ENCODE measurements at places on chromosomes 5 and 9. TPM values are rescaled to one million over a fixed set of nuclear protein-coding genes. Genes with fewer than 3 reads are reported as not detected.

DNA sequence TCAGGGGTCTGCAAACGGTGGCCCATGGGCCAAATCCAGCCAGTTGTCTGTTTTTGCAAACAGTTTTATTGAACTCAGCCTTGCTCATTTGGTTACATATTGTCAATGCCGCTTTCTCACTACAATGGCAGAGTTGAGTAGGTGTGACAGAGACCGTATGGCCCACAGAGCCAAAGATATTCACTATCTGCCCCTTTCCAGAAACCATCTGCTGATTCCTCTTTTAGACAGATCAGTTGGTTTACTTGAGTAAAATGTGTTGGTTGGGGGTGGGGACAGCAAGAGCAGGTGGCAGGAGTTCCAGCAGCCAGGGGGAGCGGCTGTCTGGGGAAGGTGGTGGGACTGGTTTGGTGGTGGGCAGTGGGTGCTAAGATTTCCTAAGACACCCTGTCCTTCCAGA lies 54.8 kb downstream of the COL27A1 start:
- DNase-seq = no peak

GRCh38 chr9:111131211-111131610 lies 92.9 kb upstream of the LPAR1 start:
- no peak for DNase-seq

DNA sequence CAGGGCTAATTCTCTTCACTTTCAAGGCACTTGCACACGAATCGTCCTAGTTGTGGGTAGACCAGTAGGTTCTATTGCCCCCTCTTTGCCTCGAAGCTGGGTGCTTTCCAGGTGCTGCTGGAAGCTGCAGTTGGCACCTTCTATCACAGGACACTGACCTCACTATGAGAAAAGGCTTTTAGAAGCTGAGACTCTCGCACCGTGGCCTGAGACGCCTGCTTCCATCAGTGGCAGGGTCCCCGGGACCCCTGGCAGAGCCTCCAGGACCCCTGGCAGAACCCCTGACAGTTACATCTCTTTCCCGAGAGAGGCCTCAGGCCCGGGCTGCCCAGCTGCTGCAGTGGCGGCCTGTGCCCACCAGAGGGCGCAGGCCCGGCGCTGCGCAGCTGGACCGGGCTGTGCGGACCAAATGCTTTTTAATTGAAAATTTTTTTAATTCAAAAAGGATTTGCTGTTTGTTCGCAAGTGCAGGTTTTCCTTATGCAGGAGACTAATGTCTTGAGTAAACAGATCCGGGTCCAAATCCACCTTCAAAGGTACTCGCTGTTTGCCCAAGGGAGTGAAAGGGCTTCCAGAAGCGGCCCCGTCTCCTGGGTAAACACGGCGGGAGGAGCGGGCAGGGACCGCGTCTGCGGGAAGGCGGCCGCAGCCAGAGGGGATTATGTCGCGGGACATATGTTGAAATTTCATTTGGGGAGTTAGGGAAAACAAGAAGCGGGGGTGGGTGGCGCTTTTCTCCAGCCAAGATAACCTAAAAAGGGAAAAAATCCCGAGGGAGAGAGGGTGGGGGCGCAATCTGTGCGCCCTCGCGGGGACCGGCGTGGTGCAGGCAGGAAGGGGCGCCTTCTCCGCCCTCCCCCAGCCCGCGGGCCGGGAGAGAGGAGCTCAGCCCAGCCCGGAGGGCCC lies 114.5 kb upstream of the LMX1B start:
- no peak for DNase-seq

- no peak for DNase-seq
Observed at GRCh38 chr9:130634801-130635200, 29.6 kb upstream of the PRDM12 start.

DNA sequence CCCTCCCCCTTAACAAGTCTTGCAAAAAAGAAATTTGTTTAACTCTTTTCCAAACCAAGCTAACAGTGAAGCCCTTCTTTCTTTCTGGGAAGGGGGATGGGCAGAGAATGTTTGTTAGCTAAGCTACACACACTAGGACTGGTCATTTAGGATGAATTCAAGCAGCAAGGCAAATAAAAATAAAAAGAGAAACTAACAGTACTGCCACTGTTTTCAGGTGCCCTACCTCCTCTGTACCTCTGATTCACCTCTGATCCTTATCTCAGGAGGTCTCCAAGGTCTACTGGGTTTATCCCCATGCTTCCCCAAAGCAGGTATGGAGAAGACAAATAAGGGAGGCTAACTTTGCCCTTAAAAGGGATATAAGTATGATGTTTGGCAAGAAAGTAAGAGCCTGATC lies 52.9 kb downstream of the ELL2 start:
- no peak for DNase-seq

DNA sequence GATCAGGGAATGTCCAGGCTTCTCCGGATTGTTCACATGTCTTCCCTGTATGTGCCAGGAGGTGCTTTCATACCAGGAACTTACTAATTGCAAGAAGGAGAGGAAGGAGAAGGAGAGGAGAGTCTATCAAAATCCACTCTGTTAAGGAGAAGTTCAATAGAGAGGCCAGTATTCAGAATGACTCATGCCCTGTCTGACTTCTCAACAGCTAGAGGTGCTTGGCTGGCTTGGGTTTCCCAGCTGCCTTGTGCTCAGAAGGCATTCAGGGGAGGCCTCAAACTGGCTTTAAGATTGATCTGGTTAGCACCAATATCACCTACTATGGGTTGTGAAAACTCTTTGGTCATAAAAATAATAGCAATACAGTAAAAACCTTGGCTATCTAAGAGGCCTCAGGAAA lies 167.9 kb upstream of the GLRA1 start:
- DNase-seq = no peak

GRCh38 chr5:931570-932145 lies 39.0 kb downstream of the TRIP13 start:
- DNase-seq = no peak

DNA sequence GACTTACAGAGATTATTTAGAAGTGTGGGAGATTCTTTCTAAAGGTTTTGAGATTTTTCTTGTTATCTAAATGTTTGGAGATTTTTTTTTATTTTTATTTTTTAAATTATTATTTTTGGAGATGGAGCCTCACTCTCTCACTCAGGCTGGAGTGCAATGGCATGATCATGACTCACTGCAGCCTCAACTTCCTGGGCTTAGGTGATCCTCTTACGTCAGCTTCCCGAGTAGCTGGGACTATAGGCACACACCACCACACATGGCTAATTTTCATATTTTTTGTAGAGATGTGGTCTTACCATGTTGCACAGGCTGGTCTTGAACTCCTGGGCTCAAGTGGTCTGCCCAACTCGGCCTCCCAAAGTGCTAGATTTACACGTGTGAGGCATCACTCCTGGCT lies 694.5 kb downstream of the TLE1 start:
- DNase-seq = no peak

DNA sequence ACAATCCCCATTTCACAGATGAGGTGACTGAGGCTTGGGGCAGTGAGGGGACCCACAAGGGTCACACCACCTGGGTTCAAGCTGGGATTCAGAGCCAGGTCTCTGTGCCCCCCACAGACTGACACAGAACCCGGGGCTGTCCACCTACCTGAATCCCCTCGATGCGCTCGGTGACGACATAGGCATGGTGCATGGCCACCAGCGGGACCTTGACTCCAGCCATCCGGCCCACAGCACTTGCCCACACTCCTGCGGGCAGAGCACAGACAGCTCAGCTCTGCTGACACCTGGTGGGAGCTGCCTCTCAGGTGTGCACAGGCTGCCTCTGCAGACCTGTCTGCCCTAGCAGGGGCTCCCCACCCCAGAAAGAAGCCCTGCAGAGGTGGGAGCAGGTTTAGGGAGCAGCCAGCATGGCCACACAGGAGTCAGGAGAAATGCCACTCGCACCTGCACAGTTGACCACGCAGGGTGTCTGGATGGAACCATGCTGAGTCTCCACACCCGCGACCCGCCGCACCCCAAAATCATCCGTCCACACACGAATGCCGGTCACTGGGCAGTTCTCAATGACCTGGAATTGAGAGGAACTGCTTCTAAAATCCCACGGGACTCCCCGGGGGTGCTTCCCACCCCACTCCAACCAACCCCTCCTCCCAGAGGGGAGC lies 8.4 kb downstream of the SARDH start:
- no peak for DNase-seq

DNA sequence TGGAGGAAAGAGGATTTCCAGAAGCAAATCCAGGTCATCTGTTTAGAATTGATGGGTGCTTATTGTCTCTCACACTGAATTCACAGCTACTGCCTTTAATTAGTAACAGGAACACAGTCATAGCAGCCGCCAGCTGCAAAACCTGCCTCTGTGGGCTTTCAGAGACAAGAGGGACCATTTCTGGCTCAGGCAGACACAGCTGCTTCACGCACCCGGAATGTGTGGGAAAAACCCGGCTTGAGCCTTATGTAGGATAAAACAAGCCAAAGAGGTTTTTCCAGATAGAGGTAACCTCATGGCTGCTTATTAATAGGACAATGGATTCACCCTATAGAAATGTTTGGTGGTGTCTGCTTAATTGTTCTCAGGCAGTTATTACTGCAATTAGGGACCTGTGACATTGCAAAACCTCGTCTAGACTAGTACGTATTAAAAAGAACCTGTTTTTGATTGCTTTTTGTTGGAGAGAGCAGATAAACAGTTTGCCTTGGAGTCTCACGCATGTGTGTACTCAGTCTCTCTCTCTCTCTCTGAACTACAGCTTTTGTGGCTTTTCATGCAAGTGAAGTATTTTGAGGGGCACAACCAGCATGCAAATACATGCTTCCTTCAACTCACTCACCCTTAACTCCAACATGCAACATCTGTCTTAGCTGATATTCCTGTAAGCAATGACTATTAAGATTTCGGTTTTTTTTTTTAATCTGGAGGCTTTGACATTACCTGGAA lies 302.7 kb downstream of the PLK2 start:
- DNase-seq = no peak

DNA sequence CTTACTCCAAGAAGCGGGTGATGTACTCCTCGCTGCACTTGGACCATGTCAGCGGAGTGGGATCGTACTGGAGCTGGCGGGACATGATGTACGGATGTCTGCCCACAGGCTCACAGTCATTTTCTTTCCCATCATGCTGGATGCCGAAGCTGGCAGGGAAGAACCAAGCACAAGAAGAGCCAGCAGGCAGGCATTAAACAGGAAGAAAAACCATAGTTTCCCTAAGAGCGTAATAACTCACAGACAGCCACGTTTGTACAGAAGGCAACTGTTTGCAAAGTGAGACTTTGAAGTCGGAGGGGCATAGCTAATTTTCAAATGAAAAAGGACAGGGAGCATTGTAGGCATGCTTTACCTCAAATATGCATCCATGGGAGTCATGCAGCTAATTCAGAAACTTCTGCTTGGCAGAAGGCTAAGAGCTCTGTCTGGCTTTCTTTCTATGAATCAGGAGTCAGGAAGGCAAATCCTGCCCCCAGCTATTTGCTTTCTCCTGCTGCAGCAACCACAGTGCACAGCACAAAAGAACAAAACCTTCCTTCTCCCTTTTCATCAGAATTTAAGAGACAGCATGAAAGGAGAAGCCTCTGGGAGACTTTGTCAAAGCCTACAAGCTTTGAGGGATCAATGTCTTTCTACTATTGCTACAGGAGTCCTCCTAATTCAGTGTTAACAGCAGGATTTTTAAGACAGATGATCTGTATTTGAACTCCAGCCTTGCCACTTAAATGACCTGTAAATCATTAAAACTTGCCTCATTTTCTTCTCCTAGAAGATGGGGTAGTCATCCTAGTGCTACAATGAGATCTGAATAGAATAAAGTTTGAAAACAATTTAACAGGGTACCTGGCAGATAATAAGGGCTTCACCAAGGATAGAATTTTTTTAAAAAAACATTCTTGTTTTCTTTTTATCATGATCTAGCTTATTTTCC lies 209.1 kb downstream of the TARS1 start:
- DNase-seq = no peak

- DNase-seq = peak; percentile 49
Observed at GRCh38 chr5:138503487-138504270, 38.4 kb downstream of the EGR1 start.

- no peak for DNase-seq
Observed at GRCh38 chr5:35138232-35138631, 90.5 kb upstream of the AGXT2 start.

- no peak for DNase-seq
Observed at GRCh38 chr9:91150998-91151717, 210.6 kb downstream of the AUH start.

Gene S1PR3
- 3.7 TPM for total RNA-seq

Gene GLRA1
- under 0.01 TPM for total RNA-seq

Gene GHR
- 1.6 TPM for total RNA-seq

Gene SLC34A1
- not detected for total RNA-seq

Gene NR4A3
- 3.7 TPM for total RNA-seq

All from frontal cortex (tissue), 4 donors.